ENCODE measurements at places on chromosomes 12 and 14.

DNA sequence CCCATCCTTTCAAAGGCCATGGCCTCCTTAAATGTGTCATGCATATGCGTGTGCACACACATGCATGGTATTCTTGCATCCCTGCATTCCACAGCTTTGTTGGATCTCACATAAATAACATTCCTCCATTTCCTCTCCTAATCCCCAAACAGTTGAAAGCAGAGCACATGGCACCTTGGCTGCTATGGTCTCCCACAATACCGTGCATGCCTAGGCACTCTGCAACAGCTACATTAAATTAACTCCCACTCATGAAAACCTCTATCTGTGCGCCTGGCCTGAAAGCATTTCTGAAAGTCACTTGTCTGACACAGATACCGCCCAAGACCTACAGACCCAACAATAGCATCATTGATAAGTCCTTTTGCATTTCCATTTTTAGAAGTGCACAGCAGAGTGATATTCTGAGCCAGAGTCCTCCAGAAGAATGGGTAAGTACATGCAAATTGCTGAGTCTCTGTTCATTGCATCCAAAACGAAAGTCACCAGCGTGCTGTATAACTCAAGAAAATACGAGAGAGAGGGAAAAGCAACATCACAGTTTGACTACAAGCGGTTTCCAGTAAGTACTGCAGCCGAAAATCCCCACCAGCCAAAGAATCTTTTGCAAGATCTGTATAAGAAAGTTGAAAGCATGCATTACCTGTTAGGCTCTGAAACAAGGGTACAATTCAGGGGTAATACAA, 436 bp downstream of the ASB2 start:
- DNase-seq, result no peak

DNA sequence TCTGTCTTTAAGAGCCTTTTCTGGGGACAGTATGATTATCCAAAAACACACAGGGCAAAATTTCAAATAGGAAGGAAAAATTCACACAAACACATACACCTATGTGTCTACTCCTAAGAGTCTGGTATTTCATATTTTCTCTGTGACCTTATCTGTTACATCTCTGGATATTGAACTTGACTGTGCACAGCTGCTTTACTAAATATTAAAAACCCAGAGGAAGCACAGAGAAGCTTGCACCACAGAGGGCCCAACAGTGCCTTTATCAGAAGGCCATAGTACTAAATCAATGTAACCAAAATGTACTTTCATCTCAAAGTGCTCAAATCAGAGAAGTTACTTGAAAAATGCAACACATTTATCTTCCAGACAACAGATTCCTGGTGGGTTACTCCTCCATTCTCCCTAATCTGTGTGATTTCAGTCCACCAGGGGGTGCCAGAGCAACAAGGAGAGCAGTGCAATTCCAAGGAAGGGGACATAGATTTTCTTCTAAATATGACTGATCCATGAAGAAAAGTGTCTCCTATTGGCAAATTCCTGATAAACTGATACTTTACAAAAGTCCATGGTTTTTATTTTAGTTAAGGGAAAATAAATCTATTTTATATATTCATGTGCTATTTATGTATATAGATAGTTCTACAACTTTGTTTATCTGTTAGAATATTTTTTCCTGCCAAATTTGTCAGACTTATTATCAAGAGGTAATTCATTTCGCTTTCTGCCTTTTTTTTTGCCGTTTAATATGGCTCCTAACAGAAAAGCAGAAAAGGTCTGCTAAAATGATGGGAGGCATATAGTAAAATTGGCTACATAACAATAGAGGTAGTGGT, 617.6 kb downstream of the LRFN5 start:
- DNase-seq, result peak; percentile 67

- no peak for DNase-seq
Measured at GRCh38 chr12:99135376-99135775, 490.3 kb downstream of the APAF1 start.

- no peak for DNase-seq
Measured at GRCh38 chr12:116404913-116405611, 127.6 kb upstream of the MED13L start.

GRCh38 chr12:88577537-88577936, 2.7 kb downstream of the KITLG start:
- peak; percentile 52 for DNase-seq

- no peak for DNase-seq
Measured at GRCh38 chr12:25241167-25242020, 9.3 kb downstream of the KRAS start.

DNA sequence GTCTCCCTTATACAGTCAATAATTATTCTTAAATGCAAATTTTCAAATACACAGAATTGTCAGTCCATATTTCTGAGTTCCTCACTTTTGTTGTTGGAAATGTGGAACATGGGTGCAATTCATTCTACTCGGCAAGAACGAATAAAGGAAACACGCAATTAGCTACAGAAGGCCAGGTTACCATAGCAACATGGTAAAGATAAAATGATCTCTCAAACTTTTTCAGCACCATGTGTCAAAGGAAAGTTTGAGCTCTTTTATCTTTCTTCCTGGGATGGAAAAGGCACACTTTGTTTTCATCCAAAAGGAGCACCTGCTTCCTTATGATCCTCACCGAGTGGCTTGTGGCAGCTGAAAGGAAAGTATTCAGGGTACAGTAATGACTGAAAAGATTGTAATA, 595.0 kb downstream of the RPS29 start:
- DNase-seq, result no peak

GRCh38 chr14:95644981-95645380, 41.2 kb upstream of the TCL1B start:
- DNase-seq, result no peak

DNA sequence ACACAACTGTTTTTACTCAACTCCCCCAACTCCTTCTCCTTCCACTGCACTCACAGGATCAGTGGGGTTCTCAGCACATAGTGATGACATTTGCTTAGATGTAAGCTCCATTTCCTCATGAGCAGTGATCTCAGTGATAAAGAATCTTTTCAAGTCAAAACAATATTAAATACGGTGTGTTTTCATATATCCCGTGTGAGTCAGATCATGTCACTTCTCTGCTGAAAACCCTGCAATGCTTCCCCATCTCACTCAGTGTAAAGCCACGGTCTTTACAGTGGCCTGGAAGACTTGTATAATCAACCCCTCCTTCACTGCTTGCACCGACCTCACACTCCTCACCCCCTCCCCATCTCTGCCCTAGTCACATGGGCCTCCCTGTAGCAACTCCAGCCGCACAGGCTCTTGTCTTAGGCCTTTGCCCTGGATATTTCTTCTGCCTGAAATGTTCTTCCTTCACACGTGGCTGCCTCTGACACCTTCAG, 149.7 kb upstream of the ARHGAP5 start:
- no peak for DNase-seq

DNA sequence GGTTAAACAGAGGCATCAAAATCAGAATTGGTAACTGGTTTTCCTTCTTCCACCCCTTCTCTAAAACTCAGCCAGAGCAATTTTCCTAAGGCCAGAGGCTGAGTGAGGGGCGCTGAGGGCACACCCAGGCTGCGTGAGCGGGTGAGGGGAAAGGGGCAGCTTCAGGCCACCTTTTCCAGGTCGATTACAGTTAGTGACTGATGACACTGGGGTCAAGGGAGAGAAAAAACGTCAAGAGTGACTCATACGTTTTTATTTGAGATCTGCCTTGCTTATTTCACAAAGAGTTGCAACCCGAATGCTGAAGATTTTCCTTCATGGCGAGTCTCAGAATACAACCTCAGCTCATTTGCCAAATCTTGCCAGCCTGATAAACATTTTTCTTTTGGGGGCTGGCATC, 46.7 kb upstream of the EVL start:
- DNase-seq, result no peak

DNA sequence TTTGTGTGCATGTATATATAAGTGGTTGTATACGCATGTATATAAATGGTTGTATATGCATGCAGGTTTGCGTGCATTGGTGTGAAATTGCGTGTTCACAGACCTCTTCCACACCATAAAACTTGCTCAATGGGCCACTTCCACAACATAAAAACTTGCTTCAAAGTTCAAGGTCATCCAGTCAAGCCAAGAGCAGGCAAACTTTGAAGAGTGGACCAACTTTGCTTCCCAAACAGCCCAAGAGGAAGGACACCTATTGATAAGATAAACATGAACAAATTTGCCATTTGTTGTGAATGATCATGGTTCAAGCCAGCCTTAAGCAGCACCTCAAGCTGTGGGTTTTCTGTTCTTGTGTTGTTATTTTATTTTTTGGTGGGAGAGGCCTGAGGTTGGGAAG, 25.2 kb upstream of the PPP1CC start:
- no peak for DNase-seq

GRCh38 chr14:68896132-68896531, 83.0 kb downstream of the ACTN1 start:
- DNase-seq, result no peak

DNA sequence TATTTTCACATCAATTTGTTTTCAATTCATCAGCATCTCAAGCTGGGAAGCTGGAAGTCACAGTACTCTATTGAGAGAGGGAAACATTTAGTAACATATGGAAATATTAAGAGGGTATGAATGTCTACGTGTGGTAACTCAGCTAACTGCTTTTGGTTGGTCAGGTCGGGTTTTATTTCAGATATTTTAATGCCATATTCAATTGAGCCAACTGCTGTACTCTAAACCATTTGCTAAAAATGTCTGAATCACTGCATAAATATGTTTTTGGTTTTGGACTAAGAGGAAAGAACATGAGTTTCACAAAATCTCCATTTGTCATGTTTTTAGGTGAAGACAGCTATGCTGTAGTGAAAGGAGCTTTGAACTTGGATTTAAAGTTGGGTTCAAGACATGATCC, 18.9 kb upstream of the PPFIBP1 start:
- DNase-seq, result no peak

GRCh38 chr12:50615907-50616296, 111.1 kb downstream of the DIP2B start:
- no peak for DNase-seq

DNA sequence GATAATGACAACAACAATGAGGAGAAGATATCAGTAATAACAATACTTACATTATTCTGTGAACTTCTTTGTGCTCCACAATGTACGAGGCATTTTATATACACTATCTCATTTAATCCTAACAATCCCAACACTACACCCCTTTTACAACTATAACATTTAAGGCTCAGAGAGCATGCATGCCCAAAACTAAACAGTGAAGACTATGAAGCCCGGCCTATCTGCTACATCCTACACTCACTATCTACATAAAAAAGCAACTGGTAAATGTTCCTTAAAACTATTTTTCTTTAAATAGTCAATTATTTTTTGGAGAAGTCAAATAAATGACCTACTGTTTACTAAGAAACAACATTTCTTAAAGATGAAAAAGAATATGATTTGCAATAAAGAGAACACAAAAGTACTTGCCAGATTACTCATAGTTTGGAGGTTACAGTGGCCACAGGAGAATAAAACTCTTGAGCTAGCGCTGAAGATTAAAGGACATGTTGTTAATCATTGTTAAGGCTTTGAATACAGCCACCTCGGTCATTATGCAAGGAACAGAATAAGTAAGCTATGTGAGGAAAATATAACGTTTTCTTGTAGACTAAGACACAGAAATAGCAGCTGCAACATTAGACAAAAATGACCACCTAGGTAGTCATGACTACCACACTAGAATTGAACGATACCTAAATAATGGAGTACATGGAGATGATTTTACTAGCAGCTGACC, 56.7 kb downstream of the EPS8 start:
- no peak for DNase-seq

- DNase-seq, result no peak
Measured at GRCh38 chr14:71563492-71564153, 368.6 kb upstream of the RGS6 start.

DNA sequence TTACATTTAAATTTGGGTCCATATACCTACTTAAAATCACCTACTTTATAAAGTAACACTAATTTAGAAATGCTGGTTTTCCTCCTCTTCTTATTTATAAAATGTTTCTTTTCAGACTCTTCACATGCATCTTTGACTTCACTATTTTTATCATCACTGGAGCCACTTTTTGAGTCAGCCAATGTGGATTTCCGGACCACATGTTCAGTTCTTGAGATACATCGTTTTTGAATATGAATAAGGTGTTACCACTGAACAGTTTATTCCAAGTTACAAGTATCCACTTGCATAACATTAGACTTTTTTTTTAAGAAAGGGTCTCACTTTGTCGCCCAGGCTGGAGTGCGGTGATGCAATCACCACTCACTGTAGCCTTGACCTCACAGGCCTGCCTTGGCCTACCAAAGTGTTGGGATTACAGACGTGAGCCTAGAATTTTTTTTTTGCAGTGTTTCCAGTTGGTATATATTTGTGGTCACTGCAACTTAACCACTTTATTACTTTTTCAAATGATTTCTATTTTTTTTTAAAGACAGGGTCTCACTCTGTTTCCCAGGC, 5.7 kb downstream of the FNTB start:
- no peak for DNase-seq

- DNase-seq, result peak; percentile 40
Measured at GRCh38 chr14:69260861-69261564, 1.1 kb downstream of the GALNT16 start.

DNA sequence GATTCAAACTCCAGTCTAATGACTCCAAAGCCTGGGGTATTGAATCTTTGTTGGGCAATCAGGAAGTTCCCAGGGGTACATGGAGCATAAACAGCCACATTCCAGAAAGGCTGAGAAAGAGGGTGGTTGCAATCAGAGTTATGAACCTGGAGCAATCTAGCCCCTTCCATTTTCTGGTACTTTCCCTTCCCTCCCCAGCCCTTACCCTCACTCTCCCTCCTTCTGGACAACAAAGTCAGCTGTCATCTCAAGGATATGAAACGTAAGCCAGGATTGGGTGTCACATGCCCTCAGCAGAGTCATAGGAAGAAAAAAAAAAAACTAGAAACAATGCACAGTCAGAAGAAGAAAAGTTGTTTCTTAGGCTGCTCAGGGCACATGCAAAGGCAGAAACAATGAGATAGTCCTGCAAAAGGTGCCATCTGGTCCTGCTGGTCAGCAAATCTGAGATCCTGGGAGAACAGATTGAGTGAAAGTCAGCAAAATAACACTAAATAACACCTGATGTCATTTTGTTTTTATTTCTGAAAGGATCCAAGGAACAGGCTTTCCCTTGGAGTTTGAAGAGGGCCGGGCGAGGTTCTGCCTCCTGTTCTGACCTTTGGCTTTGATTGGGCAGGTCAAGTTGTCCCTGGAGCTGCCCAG, 27.1 kb downstream of the TMEM229B start:
- DNase-seq, result no peak

DNA sequence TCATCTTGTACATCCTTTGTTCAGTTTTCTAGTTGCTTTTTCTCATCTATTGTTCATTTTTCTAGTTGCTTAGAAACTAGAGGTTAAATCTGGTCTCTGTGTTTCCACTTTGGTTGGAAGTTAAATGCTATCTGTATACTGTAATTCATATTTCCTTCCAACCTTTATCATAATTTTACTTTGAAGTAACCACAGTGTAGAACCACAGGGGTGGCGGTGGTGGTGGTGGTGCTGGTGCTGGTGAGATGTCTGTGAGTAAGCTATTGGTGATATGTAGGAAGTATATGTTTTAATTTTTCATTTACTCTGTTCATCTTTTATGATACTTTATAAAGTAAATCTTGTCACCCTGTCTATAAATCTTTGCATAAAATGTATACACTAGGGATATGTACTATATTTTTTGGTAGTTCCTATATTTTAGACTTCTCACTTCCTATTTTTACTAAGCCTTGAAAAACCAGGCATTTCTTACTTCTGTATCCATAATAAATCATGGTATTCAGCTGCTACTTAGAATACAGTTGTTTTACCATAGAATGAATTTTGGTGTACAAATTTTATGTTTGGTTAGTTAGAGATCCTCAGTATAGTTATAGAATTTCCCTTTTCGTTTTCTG, 31.9 kb downstream of the CCDC91 start:
- DNase-seq, result no peak

GRCh38 chr12:82896277-82896676, 209.6 kb downstream of the TMTC2 start:
- DNase-seq, result no peak

- DNase-seq, result peak; percentile 48
Measured at GRCh38 chr12:57764662-57765002, 2.2 kb downstream of the CYP27B1 start.

All from COR-L47 (cell line).